ENCODE measurements at places on chromosomes 2 and 18.
A peak's percentile ranks its signal among the peaks of the same experiment; 100 is the strongest.

- DNase-seq: no peak
These were observed 9.1 kb downstream of the CFAP65 start for GRCh38 chr2:219032051-219032745.

DNA sequence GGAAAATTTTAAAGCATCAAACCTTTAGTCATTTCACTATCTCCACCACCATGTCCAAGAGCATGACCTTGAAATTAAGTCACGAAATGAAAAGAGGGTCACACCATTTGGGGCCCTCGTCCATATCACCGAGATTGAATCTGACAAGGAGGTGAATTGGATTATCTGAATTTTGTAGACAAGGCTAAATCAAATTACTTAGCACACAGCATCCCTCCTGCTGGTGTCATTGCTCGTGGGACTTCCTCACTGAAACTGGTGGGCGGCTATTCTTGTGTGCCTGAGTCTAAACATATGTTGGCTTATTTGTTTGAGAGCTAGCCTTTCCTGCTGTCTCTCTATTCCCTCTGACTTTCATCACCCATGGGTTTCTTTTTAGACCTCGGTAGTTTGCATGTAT, 64.6 kb upstream of the CNGA3 start:
- DNase-seq: no peak

- DNase-seq: no peak
These were observed 5.3 kb upstream of the NCK2 start for GRCh38 chr2:105739426-105739825.

- peak; percentile 35 for DNase-seq
These were observed 105.7 kb upstream of the GAREM1 start for GRCh38 chr18:32576296-32576916.

- no peak for DNase-seq
These were observed 15.5 kb downstream of the GTF2A1L start for GRCh38 chr2:48633143-48633542.

DNA sequence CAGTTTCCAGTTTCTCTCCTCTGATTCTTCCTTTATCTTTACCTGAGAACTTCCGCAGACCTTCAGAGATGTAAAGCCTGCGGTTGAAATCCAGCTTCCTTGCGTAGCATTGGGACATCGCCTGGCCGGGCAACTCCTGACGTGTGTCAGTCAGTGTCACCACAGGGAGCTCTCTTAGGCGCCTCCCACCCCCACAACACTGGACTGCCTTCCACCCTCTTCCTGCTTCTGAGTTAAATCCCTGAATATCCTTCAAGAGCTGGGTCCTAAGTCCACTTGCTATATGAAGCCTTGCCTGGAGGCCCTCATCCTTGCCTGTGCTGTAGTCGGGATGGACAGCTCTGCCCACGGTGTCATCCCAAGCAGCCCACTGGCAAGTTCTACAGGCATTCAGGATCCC, 179.4 kb downstream of the SEPTIN10 start:
- DNase-seq: no peak

DNA sequence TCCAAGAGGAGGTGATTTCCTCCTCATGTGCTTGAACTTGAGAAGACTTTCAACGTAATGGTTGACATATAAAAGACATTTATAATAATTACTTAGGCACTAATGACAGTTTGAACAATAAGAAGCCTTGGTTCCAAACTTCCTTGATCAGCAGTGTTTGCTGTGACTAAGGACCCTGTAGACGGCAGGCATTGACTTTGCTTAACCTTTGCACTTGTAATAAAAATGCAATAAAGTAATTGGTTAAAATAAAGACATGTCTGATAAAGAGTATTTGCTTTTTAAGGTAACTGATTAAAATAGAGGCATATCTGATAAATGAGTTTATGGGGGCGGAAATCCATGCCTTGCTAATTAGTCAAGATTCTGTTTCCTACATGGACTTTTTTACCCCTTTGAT, 82.2 kb upstream of the ST8SIA3 start:
- DNase-seq: no peak

GRCh38 chr2:148796735-148797512, 78.1 kb upstream of the KIF5C start:
- DNase-seq: no peak

DNA sequence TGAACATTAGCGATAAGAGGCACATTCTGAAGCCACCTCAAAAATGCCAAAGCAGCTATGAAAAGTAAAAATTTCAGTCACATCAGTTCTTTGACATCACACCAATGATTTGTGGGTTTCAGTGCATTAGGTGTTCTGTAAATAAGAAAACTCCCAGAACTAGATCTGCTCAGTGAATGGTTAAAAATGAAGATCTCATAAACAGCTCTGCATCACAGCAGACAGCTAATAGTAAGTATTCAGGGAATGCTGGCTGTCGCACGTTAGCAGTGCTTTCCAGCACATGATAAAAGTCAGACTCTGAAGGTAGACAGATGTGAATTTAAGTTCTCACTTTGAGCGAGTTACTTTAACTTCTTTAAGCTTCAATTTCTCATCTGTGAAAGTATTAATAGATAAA, 154.9 kb downstream of the SATB2 start:
- no peak for DNase-seq

DNA sequence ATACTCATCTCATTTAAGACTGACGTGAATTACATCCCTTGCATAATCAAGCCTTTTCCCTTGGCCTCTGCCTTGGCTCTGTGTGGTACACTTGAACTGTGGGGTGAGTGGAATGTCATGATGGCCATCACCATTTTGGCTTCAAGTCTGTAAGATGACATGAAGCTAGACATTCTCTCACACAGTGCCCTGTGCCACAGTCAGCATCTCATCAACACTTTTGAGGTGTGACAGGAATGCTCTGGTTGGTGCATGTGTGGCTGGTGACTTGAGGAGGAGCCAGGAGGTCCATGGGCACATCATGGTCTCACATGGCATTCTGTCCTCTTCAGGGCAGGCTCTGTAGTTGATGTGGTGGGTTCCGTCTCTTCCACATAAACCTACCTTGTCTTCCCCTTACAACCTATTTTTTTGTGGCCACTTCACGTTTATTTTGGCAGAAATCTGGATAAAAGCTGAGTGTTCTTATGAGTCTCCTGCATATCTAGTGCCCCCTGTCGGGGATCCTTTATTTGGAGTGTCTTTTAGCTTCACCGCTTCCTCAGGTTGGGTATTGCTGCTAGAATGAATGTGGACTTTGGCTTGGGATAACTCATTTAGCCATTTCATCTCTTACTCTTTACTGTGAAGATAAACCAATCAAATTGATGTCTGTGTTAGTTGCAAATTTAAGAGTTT, 28.1 kb downstream of the MAP4K4 start:
- no peak for DNase-seq

- DNase-seq: no peak
These were observed 187.9 kb upstream of the LHCGR start for GRCh38 chr2:48943436-48943835.

- DNase-seq: no peak
These were observed 221.3 kb upstream of the RAB6C start for GRCh38 chr2:129757915-129758783.

GRCh38 chr2:217316743-217317142, 456.9 kb upstream of the TNP1 start:
- peak; percentile 54 for DNase-seq

GRCh38 chr2:239703834-239704233, 303.0 kb upstream of the HDAC4 start:
- no peak for DNase-seq

GRCh38 chr18:69557282-69557681, 156.6 kb downstream of the DOK6 start:
- no peak for DNase-seq

- peak; percentile 13 for DNase-seq
These were observed 113.4 kb downstream of the ZBTB7C start for GRCh38 chr18:48295586-48296311.

GRCh38 chr2:109695290-109695689, 81.1 kb downstream of the SOWAHC start:
- DNase-seq: no peak

DNA sequence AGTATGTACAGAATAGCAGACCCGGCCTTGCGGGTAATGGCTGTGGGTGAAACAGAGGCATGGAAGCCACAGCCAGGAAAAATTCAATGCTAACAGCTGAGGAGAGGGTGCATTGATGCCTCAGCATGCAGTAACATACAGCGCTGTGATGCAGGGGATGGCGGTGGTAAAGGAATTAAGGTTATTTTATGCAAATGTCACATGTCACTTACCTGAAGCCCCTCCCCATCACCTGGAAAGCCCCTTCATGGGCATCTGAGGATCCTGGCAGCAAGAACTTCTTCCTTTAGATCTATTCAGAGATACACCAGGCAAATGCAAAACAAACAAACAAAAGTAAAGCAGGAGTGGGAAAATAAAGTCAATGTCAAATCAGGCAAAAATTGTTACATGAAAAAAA, 1.7 kb upstream of the SP110 start:
- no peak for DNase-seq

DNA sequence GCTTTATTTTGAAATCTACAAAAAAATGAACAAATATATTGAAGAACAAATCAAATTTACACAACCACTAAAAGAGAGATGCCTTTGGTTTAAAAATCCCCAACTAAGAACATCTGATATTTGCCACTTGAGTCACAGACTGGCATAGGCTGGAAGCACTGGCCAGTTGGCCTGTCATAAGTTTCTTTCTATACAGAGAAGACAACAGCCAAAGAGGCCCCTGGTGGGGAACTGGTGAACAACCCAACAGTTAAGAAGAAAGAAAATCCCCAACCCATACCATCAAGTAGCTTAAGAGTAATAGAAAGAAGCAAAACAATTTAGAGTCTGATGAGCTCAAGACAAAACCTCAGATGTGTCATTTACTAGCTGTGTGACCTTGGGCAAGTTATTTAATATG, 45.5 kb downstream of the OSR1 start:
- no peak for DNase-seq

DNA sequence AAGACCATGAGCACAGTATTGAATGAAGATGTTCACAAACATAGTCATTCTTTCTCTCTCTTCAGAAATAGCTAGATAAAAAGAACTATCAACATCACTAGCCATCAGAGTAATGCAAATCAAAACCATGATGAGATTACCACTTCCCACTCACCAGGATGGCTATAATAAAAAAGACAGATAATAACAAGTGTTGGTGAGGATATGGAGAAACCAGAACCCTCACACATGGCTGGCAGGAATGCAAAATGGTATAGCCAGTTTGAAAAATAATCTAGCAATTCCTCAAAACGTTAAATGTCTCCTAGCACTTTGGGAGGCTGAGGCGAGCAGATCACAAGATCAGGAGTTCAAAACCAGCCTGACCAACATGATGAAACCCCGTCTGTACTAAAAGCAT, 31.3 kb upstream of the PPP1CB start:
- DNase-seq: no peak

DNA sequence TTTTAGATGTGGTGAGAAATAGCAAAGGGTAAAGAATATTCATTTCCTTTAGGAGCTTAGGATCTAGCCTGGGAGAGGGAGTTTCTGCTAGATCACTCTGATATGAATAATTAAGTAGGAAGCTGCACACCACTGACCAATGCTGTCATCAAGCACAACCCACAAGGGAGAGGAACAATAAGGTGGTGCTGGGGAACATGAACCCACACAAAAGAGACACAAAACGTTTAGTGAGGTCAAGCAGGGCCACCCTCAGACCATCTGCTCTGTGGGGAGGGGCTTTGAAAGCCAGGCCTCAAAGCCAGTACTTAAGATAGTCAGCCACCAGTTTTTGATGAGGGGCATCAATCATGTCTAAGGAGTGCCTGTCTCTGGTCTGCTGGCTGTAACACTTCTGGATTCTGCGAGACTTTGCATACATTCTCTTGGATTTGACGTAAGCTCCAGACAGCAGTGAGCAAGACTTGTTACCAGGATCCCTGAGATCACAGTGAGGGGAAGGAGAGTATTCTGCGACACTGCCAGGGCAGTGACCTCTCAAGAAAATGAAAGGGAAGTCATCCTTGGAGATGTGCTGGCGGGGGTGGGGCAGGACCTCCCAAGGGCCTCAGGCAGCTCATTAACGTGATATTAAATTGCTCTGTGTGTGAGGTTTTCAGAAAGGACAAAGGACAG, 127.0 kb downstream of the CCBE1 start:
- DNase-seq: no peak

- DNase-seq: no peak
These were observed 584.8 kb downstream of the TSN start for GRCh38 chr2:122340246-122340645.

DNA sequence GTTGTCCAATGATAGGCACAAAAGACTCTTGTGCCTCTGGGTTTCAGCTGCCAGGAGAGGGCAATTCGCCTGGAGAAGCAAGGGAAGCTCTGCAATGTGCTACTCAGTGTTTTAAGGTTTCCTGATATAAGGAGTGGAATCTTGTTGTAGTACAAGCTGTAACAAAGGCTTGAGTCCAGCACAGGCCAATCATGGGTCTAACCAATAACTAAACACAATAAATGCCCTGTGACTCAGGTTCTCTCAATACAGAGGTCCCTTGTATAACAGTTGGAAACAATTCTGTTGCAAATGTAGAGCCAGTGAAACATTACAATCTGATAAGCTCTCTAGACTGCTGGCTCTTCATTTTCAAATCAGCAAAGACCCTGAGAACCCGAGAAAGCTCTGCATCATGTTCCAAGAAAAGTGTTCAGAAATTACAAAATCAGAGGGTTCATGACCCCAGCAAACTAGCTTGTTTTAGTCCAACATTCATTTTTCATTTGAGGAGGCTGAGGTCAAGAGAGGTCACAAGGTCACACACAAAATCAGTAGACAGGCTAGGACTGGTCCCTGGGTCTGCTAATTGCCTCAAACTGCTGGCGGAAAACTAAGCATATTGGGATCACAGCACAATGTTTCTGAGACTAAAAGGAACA, 59.0 kb upstream of the DNMT3A start:
- no peak for DNase-seq

DNA sequence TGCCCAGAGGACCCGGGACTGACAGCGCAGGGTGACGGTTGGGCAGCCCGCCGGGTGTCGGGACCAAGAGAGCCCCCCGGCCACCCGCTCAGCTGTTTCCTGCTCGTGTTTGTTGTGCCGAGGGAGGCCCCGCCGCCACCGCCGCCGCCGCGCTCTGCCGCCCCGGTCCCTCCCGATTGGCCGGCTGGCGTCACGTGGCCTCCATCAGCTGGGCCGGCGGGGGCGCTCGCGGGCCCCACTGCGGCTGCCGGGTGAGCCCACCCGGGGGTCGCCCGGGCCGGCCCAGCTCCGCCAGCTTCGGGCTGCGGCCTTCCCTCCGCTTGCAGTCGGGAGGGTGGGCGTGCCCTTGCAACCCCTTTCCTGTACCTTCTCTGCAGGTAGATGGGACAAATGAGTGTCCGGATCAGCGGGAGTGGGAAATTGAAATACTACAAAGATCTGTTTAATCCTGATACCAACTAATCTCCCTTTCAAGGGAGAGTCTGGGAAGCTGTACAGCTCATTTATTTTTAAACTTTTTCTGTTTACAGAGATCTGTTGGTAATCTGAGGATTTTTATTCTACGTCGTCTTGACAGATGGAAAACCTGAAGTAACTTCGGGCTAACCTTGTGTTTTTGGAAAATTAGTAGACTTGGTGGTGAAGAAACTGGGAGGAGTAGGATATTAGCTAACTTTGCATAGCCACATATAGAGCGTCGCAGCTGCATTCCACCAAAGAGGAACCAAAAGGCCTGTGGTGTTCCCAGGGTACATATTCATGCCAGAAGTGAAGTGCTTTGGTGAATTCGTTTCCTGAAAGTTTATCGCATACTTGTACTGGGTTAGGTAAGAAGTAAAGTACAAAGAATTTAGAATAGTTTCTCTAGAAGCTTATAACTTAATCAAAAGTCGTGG, 1.2 kb downstream of the YPEL5 start:
- DNase-seq: peak; percentile 81

GRCh38 chr18:41266204-41266603, 688.8 kb upstream of the PIK3C3 start:
- DNase-seq: no peak
